Kidney tubule cell (primary cell): ENCODE measurements at places on chromosomes 12 and 14.

DNA sequence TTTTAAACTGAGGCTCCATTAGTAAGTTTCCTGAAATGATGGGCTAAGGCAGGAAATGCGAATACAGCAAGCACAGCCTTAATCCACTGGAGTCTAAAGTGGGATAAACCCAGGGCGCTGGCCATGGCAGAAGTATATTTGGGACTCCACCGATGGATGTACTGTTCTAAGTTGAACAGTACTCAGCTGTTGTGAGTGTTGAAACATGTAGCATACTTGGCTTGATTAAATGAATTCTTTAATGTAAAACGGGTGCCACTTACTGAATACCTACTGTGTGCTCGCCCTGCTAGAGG is 996 bp downstream of the SSPN start:
- DNase-seq: no peak

DNA sequence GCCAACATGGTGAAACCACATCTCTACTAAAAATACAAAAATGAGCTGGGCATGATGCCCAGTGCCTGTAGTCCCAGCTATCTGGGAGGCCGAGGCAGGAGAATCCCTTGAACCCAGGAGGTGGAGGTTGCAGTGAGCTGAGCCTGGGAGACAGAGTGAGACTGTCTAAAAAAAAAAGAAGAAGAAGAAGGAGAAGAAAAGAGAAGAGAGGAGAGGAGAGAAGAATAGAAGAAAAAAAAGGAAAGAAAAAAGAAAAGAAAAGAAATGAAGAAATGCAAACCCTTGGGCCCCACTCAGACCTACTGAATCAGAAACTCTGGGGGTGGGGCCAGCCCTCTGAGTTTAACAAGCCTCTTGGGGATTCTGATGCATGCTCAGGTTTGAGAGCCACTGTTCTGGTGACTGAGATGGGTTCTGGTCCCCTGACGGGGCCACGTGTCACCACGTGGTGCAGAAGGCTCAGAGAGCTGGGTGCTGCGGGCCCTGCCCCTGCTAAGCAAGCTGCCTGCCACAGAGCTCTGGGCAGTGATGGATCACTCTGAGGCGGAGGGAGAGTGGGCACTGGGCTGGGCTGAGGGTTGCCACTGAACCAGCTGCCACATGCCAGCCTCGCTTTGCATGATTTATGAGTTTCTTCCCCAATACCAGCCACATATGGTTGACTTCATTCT is 37.5 kb downstream of the ERH start:
- DNase-seq: no peak

- peak; percentile 26 for DNase-seq
Observed at GRCh38 chr14:95200404-95200803, 43.1 kb upstream of the DICER1 start.

GRCh38 chr12:46546634-46547273 is 174.2 kb upstream of the SLC38A2 start:
- no peak for DNase-seq

DNA sequence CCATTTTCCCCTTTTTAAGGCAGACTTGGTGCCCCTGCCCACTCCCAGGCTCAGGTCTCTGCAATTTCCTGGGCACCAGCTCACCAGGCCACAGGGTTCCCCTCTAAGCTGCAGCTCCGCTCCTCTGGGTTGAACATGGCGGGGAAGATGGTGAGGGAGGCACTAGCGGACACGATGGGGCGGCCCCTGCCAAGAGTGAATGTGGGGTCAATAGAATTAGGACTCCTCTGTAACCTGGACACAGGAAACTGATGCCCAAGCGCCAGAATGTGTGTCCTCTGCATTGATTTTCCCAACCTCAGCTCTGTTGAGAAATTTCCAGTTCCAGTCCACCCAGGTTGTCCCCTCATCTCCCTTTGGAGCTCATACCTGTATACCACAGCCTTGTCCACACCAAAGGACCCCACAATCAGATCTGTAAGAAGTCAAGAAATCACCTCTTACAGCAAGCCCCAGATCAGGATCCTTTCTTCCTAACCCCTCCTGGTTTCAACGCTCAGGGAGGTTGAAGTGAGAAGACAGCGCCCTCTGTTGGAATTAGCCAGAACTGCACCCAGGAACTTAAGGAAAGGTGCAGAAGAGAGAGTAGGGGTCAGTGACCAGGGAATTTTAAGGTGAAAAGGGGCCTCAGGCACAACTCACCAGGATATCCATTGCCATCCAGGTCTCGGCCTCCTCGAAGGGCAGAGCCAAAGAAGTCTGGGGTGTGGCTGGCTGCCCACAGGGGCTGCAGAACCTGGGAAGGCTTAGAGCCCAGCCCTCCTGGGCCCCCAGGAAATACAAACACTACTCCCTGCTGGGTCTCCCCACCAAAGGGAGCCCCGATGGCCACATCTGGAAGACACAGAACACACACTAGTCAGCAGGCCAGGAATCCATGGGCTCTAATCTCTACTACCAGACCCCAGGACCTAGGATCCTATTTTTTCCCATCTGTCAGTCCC is 14.7 kb downstream of the ITGA5 start:
- peak; percentile 59 for DNase-seq

DNA sequence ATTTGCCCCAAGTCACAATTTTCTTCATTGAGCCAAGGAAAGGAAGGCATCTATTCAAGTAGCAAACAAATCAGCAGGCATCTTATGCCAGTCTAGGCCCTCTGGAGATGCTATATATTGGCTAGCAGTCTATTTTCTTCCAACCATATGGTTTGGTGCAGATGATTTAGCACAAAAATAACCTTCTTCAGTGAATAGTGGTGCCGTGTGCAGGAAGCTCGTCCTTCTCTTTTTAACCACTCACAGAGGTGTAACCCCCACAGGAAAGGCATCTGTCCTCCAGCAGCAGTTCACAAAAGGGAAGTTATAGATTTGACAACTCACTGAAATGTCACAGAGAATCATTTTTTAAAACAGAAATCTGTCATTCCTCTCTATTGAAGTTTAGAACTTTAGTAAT is 445.7 kb upstream of the SYT1 start:
- no peak for DNase-seq
